Mesendoderm (in vitro differentiated cells): ENCODE measurements at places on chromosomes 1 and 21.
A peak's percentile ranks its signal among the peaks of the same experiment; 100 is the strongest.

DNA sequence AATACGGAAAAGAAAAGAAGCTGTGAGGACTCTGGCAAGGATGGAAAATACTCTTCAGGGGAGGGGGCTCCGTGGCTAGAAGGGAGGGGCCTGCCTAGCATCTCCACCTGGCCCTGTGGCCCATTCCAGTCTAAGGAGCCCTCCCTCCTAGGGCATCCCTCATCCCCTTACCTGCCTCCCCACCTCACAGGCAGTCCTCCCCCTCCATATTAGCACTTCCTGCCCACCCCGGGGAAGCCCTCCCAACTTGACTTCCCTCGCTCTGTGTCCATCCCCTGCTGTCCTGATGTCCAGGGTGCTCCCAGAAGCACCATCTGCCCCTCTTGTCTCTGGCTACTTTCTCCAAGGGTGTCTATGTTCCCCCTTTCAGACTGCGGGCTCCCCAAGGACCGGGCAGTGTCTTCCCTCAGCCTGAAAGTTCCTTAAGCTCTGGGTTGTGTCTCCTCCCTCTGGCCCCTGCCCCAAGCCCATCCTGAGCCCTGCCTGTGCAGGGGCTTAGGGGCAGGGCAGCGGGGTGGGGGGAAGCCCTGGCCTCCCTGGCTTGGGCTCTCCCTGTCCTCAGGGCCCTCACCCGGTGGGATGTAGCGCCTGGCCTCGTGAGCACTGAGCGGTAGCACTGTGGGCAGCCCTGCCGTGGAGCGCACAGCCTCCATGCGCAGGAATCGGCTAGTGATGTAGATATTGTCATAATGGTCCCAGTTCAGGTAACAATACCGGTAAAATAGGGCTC is 3.9 kb downstream of the DCST2 start:
- no peak for DNase-seq

DNA sequence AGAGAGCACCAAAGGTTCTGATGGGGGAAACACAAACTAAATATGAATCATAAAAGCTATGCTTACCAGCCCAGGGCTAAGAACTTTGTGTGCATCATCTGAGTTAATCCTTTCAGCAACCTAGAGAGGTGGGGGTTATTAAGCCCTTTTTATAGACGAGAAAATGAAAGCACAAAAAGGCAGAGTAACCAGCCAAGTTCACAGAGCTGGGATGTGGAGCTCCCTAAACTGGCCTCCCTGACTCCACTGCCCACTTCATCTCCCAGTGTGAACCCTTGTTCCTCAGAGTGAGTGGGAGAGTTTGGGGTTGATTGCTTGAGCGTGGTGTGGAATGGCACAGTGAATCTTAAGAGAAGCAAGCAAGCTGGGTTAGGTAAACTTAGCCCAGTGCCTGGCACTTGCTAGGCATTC is 10.8 kb upstream of the BCAR3 start:
- no peak for DNase-seq

- peak; percentile 86 for DNase-seq
These were observed 28.9 kb upstream of the EFCAB14 start for GRCh38 chr1:46747683-46748288.

DNA sequence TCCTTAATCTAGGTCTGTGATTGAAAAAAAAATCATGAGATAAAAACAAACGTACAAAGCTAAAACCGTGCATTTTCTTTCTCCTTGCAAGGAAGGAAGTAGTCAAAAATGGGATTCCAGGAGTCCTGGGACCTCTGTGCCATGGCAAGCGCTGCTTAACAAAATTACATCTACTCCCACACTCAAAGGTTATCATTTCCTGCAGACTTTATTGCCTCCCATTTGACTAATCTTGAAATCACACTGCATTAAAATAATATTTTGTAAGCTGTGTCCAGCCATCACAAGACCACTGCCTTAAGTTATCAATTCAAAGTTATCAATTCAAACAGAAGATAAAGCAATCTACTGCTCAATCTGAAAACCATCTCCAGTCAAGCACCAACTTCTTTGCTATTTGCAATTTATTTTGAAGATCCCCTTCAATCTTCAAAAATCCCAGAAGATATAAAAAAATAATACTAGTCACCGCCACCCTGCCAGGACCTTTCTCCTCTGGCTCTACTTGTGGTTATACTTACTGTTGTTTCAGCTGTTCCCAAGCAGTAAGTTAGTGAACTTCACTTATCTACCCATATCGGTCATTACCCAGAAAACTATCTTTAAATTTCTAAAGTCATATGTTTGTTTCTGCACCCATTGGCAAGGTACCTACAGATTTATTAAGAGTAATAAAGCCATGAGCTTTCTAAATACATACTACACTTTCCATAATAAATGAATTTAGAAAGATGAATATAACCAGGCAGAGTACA is 38.1 kb upstream of the RAP1GAP start:
- no peak for DNase-seq

GRCh38 chr1:48526008-48526710 is 54.2 kb upstream of the SPATA6 start:
- DNase-seq, result peak; percentile 78

GRCh38 chr1:70033266-70033873 is 172.0 kb downstream of the LRRC40 start:
- DNase-seq, result no peak
